Vagina (tissue), 2 donors: ENCODE measurements at places on chromosomes 7 and 10. TPM values are rescaled to one million over a fixed set of nuclear protein-coding genes. Genes with fewer than 3 reads are reported as not detected.

GRCh38 chr10:72011468-72011867 is 47.3 kb downstream of the CHST3 start:
- no peak overlapping the region for H3K4me3 ChIP-seq
- peaks cover 57% of the 10 kb centered on the region for H3K4me1 ChIP-seq
- peak overlapping the region; percentile 89 for H3K27ac ChIP-seq
- H3K27me3 ChIP-seq, result no peaks in the 10 kb centered on the region
- H3K36me3 ChIP-seq, result peaks cover 18% of the 10 kb centered on the region

- no peak overlapping the region for H3K27ac ChIP-seq
- DNase-seq, result no peak
- H3K4me3 ChIP-seq, result no peak overlapping the region
- H3K36me3 ChIP-seq, result no peaks in the 10 kb centered on the region
- H3K4me1 ChIP-seq, result no peaks in the 10 kb centered on the region
- no peaks in the 10 kb centered on the region for H3K27me3 ChIP-seq
Measured at GRCh38 chr7:106080300-106080987, 31.7 kb downstream of the SYPL1 start.

DNA sequence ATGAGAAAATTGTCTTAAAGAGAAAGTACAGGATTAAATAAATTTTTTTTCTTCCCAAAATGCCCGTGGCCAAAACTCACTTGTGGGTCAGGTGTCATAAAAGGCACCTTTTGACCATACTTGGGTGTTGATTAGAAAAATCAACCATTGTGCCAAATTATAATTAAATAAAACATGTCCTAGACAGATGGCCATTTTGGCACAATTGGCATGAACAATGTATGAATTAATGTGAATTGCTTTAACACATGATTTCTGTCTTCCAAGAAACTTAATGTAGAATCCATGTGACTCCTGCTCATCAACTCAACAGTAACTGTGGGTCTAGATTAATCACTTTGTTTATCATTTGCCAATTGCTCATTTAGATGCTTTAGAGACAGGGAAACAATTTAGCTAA is 64.0 kb downstream of the CSTF2T start:
- H3K27me3 ChIP-seq, result no peaks in the 10 kb centered on the region
- H3K4me1 ChIP-seq, result peaks cover 9% of the 10 kb centered on the region
- no peaks in the 10 kb centered on the region for H3K36me3 ChIP-seq
- no peak for DNase-seq
- no peak overlapping the region for H3K4me3 ChIP-seq

DNA sequence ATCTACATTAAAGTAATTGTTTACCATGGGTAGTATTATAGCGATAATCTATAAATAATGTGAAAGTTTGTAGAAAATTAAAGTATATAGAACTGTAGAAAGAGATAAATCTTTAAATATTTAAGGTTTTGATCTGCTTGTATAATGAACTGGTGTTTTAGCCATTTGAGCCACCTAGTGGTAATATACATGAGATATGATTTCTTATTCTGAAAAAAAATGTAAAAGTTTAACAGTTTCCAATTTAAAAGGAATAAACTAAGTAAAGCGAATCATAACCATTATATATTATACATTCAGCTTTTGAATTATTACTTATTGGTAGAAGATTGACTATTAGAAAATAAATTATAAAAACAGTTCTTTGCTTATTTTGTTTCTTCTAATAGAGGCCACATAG is 91.2 kb downstream of the OTUD1 start:
- no peaks in the 10 kb centered on the region for H3K36me3 ChIP-seq
- no peak for DNase-seq
- H3K4me1 ChIP-seq, result no peaks in the 10 kb centered on the region
- no peak overlapping the region for H3K4me3 ChIP-seq

DNA sequence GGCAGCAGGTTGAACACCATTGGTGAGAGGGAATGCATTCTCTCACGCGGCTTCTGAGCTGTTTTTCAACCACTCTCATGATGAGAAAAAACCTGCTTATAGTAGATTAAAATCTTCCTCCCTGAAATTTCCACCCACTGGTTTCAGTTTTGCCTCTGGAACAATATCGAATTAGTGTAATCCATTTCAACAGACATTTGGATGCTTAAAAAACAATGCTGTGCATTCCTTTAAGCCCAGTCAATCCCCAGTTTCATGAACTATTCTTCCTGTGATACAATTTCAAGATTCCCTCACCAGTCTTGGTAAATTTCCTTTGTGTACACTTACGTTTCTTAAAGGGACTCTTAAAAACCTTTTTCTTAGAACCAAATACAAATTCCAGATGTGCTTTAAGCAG is 89.6 kb downstream of the ITIH5 start:
- H3K4me1 ChIP-seq, result no peaks in the 10 kb centered on the region
- no peak for DNase-seq
- H3K4me3 ChIP-seq, result no peak overlapping the region

DNA sequence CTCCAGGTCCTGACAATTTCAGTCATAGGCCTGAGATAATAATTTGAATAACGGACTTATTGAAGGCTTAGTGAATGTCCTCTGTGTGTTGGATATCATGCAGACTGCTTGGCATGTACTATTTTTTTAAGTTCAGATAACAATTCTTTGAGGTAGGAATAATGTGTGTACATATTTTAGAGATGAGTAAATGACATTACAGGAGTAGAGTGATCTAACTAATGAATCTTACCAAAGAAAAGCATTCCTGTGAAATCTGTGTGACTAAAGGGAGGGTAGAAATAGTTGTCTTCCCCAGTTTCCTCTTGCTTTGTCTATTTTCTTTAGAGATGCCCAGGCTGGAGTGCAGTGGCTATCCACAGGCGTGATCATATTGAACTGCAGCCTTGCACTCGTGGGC is 391.8 kb upstream of the ETV1 start:
- H3K4me3 ChIP-seq, result no peak overlapping the region
- no peaks in the 10 kb centered on the region for H3K4me1 ChIP-seq
- no peaks in the 10 kb centered on the region for H3K27me3 ChIP-seq
- no peaks in the 10 kb centered on the region for H3K36me3 ChIP-seq

TRPV5 gene
- not detected for total RNA-seq

AOC1 gene
- not detected for total RNA-seq

ANKRD61 gene
- total RNA-seq, result not detected

PPP1R3A gene
- total RNA-seq, result not detected

TMEM178B gene
- 1.2 TPM for total RNA-seq

NEUROG3 gene
- total RNA-seq, result not detected

HTR7 gene
- total RNA-seq, result 0.74 TPM

BNIP3 gene
- total RNA-seq, result 40.8 TPM
